M059J (cell line): ENCODE measurements at places on chromosomes 3 and 15. TPM values are rescaled to one million over a fixed set of nuclear protein-coding genes. Genes with fewer than 3 reads are reported as not detected.

PLA2G4D gene
- total RNA-seq = 0.10 and 0.52 TPM in 2 replicates

CPN2 gene
- not detected in 2 replicates for total RNA-seq

INKA1 gene
- total RNA-seq = 0.89 and 1.6 TPM in 2 replicates

GOLGA6L6 gene
- not detected in 2 replicates for total RNA-seq

C15orf39 gene
- 8.5 and 11.5 TPM in 2 replicates for total RNA-seq

ADAMTS9 gene
- total RNA-seq = 0.15 TPM in 2 replicates

DNA sequence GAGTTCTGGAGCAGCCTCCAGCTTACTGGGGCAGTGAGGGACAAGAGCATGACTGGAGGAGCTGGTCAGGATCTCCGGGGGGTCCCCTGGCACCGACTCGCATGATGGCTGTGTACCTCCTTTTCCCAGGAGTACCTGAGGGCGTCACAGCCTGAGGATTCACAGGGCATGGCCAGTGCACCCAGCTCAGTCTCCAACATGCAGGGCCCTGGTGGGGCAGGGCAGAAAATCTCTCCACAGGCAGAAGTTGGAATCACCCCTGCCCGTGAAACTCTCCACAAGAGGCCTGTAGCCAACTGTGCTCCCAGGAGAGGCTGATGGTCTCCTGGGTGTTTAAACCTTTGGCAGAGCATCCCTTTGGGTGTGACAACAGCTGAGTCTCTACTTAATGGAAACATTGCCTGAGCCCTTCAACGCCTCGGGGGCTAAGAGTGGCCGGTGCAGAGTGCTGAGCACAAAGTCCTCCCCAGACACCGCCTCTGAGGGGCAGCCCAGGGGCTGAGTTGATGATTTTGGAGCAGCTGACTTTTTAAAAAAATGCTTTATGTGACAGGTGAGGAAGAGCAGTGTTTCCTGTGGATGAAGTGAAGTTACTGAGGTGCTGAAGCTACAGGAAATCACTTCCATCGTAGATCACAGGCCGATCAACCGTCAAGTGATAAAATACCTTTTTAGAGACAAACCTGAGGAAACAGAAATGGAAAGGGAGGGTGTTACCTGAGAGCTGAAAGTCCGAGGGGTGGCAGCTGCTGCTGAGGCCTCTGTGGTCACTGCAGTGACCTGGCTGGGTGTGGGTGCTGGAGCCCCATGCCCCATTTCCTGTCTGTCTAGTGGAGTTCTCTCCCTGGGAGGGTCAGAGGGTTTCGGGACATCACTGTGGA, 21.9 kb upstream of the CXCR6 start:
- no peak for DNase-seq

DNA sequence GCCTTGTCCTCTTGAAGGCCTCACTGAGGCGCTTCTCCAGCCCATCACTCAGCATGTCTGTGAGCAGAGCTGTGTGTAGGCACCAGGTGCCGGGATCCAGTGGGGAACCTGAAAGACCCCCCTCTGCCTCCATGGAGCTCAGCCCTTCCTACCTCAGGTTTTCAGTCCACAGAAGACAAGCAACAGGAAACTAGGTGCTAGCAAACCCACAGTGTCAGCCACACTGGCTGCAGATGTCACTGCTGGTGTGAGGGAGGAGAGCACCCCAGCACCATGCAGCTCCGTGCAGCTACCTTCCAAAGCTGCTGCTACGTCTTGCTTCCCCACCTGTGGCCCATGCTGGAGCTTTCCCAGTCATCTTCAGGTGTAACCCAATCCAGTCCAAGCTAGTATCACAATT, 17.9 kb downstream of the PSTPIP1 start:
- DNase-seq = no peak

DNA sequence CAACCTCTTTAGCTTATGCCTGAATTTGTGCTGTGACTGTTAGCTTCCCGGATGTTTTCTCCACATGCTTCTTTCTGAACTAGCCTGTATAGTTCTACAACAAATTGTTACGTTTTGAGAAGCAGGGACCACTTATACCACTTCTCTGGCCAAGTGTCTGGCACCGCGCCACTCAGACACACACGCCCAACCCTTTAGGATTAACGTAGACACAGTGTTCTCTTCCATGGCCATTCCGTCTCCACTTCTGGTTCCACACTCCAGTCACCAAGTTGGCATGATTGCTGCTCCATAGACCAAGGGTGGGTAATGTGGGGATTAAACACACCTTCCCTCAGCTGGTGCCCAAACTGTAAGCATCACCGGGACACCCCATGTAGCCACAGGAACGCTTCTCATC, 755 bp upstream of the TMEM108 start:
- DNase-seq = no peak

DNA sequence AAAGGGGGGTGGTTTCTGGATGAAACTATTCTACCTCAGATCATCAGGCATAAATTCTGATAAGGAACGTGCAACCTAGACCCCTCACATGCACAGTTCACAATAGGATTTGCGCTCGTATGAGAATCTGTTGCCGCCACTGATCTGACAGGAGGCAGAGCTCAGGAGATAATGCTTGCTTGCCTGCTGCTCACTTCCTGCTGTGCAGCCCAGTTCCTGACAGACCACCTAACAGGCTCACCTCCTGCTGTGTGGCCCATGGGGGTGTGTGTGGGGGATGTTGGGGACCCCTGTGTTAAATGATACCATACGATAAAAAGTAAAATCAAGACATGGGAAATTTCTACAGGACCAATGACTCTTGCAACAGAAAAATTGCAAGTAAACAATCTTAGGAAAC, 24.0 kb downstream of the CP start:
- DNase-seq = no peak

DNA sequence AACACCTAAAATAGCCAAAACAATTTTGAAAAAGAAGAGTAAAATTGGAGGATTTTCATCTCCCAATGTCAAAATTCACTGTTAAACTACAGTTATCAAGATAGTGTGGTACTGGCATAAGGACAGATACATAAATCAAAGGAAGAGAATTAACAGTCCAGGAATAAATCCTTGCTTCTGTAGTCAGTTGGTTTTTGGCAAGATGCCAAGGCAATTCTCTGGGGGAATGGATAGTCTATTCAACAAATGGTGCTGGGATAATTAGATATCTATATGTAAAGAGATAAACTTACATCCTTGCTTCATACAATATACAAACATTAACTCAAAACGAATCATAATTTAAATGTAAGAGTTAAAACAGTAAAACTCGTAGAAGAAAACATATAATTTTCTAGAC, 57.9 kb upstream of the SELENOK start:
- no peak for DNase-seq

- no peak for DNase-seq
These were observed 4.4 kb upstream of the HHATL start for GRCh38 chr3:42706721-42707619.
